ENCODE measurements at places on chromosomes 7 and 10.

GRCh38 chr10:82440775-82441174, 565.8 kb downstream of the NRG3 start:
- DNase-seq = no peak

- DNase-seq = no peak
Observed at GRCh38 chr7:48387932-48388331, 216.7 kb downstream of the ABCA13 start.

DNA sequence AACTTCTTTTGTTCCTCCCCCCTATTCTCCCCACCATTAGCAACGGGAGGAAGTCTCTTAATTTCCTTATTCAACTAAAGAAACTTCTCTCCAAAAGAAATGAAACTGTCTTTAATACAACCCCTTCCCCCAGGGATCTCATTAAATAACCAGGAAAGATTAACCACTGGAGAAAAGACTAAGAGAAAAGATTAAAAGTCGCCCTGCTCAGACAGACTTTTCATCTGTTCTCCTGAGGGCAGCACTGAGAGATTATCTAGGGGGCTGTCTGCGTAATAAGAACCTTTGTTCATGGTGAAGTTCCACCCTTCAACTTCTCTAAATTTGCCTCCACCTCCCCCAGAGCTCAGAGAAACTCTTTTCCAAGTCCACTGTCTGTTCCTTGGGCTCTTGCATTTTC, 105.5 kb downstream of the HGF start:
- no peak for DNase-seq

DNA sequence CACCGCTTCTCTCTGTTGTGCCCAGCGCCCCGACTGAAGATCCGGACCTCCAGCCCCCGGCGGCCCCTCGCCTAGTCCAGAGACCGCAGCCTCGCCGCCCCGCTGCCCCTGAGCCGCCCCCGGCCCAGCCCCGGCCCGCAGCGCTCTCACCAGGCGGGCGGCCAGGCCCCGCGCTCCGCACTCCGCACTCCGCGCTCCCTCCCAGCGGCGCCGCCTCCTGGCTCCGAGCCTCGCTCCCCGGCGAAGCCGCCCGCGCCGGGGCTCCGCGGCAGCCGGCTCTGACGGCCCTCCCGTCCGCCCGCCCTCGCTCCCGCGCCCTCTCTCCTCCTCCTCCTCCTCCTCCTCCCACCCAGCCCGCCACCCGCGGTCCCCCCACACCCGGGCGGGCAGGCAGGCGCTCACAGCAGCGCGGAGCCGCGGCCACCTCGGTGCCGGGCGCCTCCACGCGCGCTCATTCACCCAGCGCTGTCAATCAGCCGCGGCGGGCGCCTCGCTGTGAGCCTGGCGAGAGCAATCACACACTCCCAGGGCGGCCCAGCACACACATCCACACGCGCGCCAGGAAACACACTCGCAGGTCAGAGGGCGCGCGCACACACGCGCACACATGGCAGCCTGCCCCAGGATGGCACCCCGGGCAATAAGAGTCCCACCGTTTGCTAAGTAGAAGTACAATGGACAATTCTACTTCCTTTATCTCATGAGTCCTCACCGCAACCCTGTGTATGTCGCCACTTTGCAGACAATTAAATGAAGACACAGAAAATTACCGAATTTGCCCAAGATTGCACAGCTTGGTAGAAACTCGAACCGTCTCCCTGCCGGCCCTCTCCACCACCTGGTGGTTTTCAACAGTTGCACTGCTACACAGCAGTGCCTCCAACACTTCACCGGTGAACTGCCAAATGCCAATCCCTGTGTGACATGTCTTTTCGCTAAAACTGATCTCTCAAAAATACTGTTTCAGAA, at the start of gene PRRT4:
PRRT4 (minus strand) TSS at position 280 of the 969 bp plus-strand sequence.
- DNase-seq = no peak

- DNase-seq = no peak
Observed at GRCh38 chr7:157519246-157519645, 182.4 kb downstream of the DNAJB6 start.

DNA sequence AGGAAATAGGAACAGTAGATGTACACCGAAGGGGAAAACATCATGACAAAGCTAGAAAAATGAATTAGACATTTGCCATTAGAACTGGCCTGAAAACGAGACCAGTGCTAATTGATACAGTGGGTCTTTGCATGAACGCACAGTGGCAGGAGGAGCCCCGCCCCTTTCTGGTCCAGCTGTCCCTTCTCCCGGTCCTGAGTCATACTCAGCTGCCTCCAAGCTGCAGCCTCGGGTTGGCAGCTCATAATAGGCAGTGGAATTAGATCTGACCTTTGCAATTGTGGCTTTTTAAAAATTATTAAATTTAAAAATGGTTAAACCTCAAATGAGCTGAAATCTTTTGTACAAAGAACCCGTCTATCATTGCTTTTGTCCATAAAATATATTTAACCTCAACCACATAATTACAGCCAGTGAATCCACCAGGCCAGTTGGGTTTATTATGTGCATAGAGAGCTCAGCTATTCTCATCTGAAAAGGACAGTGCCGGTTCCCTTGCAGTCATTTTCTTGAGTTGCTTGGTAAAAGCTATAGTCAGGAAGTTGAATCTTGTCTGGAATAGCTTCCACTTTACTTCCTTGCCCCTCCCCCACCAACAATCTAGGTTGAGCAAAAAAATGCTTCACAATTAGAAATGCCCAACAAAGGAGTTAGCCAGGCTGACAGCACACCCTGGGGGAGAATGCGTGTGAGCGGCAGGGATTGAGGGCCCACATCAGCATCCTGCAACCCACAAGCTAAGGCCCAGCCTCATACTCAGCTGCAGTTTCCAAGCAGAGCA, 147.1 kb downstream of the BUB3 start:
- DNase-seq = no peak

- no peak for DNase-seq
Observed at GRCh38 chr7:106812027-106812643, 52.9 kb upstream of the PIK3CG start.

DNA sequence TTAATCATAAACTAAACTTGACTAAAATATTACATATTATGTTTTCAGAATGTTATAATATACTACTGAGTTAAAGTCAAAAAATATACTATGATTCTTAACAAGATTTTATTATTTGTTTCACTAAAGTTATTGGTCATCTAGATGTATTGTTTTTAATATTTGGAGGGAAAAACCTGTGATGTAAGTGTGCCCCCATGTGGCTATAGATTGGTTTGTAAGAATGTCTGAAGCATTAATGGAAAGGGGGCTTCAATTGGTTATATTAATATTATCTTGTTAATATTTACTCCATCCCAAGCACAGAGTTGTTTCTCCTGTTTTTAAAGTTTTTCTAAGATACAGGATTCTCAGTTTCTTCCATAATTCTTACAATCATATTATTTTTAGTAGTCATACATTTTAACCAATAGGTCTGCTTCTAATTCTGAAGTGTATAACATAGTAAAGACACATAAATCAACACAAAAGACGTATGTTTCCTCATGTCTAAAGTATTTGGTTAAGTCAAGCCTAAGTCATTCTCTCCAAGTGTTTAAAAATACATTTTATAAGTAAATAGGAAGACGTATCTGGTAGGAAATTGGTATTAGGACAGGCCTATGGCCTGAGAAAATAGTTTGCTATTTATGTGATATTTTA, 58.0 kb downstream of the GNAT3 start:
- DNase-seq = no peak

DNA sequence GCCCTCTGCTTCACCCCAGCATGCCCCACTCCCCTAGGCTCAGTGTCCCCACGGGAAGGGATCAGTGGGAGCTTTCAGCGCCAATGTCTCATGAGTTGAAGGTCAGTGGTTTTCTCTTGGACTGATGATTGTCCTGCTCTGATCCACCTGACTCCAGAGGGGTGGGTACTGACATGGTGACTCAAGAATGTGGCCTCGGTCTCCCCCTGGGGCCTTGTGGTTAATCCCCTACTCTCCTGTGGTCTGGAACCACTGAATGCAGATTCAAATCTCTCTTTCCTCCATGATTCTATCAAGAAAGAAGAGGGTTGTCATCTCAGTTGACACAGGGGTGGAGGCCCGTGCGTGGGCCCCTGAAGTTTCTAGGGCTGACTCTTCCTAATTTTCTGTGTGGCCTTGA, 176.9 kb downstream of the RPS24 start:
- DNase-seq = no peak

DNA sequence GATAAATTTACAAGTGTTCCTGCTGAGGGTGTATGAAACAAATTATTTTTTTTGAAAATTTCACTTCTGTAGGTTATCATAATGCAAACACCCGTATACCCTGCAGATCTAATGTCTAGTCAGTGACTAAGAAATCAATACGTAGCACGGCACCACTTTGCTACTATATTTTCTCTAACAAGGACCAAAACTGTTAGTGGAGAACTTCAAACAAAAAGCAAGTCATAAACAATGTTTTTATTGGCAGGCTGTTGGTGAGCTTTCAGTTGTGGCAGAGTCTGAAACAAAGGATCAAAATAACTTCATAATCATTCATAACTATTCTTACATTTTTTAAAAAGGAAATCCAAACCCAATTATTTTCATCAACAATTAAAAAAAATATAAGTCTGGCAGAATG, 11.8 kb downstream of the SEM1 start:
- no peak for DNase-seq

- no peak for DNase-seq
Observed at GRCh38 chr7:137331378-137331777, 12.2 kb downstream of the PTN start.

- DNase-seq = no peak
Observed at GRCh38 chr10:11184093-11184492, 166.4 kb downstream of the CELF2 start.

DNA sequence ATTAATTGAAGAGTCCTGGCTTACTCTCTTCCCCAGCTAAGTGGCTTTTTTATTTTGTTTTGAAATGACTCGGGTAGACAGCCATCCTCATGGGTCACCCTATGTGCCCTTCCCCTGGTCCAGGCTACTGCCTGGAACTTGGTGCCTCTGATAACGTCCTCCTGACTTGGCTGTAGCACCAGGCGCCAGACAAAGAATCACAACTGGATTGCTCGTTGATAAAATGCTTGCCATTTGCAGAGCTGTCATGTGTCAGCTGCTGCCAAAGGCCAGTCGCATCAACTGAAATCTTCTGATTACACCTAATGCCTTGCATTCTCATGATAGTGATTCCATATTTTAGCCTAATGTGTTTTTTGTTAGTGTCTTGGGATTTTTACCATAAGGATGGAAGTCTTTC, 27.4 kb upstream of the ABLIM1 start:
- DNase-seq = no peak

GRCh38 chr10:121285406-121286196, 312.6 kb downstream of the FGFR2 start:
- no peak for DNase-seq

DNA sequence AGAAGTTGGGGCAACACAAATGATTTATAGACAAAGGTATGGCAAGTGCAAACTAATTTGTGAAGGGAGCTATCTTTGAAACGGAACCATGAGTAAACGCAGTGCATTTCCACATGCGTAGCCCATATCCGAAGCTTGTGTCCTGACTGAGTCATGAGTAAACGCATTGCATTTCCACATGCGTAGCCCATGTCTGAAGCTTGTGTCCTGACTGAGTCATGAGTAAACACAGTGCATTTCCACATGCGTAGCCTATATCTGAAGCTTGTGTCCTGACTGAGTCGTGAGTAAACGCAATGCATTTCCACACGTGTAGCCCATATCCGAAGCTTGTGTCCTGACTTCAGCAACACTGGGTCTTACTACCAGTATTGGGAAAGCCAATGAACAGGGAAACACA, 95.0 kb downstream of the CELF2 start:
- no peak for DNase-seq

- no peak for DNase-seq
Observed at GRCh38 chr7:19117091-19117869, at the start of gene TWIST1. TWIST1 (minus strand) TSS chr7:19117636; CDS start chr7:19117321, 315 bp downstream.

DNA sequence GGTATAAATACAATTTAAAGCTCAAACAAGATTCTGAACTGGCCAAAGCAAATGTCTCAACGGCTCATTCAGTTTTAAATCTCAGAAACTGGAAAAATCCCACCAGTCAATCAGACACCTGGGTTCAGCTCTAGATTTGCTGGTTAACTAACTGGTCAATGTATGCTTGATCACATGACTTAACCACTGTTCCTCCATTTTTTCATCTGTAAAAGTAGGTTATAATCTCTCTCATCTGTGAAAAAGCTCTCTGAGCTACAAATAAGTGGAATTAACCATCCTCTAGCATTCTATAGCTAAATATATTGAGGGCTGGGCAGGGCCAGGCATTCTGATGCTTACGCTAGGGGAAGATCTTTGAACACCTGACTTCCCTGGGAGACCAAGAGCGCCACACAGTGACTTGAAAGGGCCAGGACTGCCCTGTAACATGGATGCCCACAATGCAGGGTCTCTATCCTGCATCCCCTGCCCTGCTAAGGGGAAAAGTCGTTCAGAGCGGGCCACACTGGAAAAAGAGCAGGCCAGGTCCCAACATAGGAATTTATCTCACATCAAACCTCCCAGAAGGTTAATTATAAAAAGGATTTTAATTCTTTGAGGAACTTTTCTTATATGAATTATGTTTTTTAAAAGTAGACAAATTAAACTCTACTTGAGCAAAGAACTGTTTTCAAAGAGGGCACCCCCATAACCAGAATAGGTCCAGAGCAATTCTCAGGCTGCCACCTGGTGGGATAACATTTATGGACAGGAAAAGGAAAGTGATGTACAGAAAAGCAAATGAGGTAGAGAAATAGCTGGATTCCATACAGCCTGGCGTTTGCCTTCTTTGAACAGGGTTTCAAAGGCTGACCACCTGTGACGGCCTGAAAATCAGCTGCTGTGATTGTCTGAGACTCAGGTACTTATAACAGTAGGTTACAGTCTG, 1.8 kb downstream of the RP9 start:
- no peak for DNase-seq

GRCh38 chr7:133873631-133874030, 253.5 kb upstream of the LRGUK start:
- DNase-seq = no peak

GRCh38 chr10:95408983-95409873, 118.4 kb upstream of the PDLIM1 start:
- DNase-seq = no peak

DNA sequence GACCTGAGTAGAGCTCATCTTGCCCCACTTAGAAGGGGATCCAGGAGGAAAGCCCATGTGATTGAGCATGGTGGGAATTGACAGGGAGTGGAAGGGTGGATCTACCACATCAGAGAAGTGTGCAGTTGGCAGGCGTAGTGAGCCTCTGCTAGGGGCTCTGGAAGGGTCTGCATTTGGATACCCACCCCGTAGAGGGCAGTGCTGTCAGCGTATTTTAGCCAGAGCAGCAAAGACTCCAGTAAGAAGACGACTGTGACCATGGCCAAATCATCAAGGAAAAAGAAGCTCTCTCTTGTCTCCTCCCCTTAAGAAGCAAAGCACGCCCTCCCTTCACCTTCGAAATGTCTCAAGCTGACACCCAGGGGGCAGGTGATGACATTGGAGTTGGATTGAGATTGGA, 68.8 kb upstream of the INHBA start:
- no peak for DNase-seq

DNA sequence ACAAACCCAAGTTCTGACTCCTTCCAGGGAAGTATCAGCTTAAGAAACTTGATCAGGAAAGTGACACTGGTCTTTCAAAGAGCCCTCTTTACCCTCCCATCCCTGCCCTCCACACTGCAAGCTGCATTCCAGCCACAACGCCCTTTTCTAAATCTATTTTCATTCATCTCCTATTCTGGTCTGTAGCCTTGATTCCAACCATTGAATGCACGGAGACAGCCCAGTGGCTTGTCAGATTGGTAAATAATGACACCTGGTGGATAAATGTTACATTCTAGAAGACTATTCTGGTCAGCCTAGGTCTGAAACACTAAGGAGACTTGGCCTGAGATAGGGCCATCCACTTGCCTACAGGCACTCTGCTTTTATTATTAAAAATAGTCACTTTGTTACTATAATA, 20.9 kb downstream of the MORN4 start:
- peak; percentile 50 for DNase-seq

Measured in keratinocyte (primary cell).